ENCODE measurements at places on chromosomes 3 and 15.

DNA sequence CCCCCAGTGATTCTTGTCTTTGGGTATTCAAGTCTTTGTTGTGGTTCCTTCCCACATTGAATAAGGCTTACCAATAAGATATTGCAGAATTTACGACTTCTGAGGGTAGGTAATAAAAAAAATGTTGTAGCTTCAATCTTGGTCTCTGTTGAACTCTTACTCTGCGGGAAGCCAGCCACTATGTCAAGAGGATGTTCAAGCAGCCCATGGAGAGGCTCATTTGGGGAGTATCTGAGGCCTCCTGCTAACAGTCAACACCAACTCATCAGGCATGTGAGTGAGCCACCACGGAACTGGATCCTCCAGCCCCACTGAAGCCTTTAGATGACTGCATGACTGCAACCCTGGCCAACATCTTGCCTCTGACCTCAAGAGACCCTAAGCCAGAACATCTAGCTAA, 3.2 kb upstream of the TBC1D23 start:
- DNase-seq, result no peak

- DNase-seq, result no peak
These were observed 4.9 kb downstream of the UBR1 start for GRCh38 chr15:43100971-43101370.

DNA sequence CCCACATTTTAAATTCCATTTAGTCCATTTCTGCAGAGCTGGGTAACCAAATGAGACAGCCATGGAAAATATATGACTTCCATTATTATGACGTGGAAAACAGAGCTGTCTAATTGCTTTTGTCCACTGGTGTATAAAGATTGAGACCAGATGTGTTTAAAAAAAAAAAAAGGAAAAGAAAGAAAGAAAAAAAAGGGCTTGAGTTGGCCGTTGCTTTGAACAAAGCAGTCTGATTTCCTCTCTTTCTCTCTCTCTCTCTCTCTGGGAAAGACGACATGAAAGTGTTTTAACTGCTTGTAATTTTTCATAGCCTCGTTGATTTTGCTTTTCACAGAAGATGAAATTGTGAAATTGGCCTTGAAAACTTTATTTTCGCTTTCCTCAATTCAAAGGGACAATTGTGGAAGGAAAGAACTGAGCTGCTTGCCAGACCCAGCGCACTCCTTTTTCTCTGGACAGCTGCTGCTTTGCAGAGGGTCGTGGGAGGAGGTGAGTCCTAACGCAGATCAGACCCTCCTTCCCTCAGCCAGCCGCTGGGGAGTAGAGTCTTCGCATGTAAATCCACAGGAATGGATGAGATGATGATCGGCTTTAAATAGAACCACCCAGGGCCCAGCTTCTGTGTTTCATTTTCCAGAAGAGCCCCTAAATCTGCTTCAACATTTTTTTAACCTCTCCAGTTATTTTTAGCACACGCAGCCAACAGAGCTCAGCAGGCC, 42.8 kb upstream of the UBE2E1 start:
- DNase-seq, result no peak

GRCh38 chr3:65107174-65107573, 419.4 kb upstream of the ADAMTS9 start:
- DNase-seq, result no peak

- no peak for DNase-seq
These were observed 442.6 kb upstream of the THRB start for GRCh38 chr3:24937228-24937627.

- DNase-seq, result no peak
These were observed 26.0 kb downstream of the SLC41A3 start for GRCh38 chr3:126057936-126058335.

DNA sequence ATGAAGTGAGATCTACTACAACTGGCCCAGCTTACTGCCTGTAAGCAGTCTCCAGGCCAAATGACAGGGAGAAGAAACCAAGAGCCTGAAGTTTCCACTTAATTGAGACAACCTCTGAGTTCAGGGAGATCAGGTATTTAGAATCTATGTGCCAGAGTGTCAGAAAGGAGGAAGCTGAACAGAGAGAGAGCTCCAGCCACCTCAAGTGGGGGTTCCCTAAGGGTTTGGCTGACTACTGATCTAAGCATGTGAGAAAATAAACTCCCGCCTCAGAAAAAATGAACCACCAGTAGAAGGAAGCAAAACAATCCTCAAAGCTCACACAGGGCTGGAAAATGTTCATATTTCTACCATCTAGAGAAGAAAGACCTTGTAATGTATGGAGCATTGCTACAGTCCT, 25.0 kb downstream of the ADAM10 start:
- no peak for DNase-seq

DNA sequence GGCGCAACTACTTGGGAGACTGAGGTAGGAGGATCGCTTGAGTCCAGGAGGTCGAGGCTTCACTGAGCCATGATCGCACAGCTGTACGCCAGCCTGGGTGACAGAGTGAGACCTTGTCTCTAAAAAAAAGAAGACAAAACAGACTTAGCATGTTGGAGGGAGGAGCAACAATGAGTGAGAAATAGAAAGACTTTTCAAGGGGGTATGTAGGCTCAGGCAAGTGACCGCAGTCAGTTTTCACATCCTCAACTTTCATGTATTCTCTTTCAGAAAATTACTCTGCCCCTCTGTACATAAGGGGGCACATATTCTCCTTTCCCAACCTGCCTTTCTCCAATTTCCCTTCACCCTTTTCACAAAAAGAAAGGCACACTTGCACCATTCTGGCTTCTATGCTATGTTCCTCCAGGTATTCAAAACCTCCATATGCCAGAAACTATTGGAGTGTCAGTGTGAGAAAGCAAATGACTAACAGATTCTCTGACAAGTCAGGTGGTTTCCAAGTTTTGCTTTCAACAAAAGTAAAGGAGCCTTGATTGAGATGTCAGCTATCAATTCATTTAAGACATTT, 7.6 kb downstream of the NSUN3 start:
- no peak for DNase-seq

GRCh38 chr3:112128843-112129727, 4.0 kb downstream of the GCSAM start:
- DNase-seq, result no peak

GRCh38 chr3:8868996-8869395, 94.3 kb downstream of the RAD18 start:
- DNase-seq, result no peak

GRCh38 chr3:197465996-197466549, 89.7 kb downstream of the BDH1 start:
- no peak for DNase-seq

GRCh38 chr3:34858067-34858660, 781.2 kb upstream of the ARPP21 start:
- no peak for DNase-seq

- no peak for DNase-seq
These were observed 120.9 kb downstream of the CACNA2D3 start for GRCh38 chr3:54243056-54243931.

DNA sequence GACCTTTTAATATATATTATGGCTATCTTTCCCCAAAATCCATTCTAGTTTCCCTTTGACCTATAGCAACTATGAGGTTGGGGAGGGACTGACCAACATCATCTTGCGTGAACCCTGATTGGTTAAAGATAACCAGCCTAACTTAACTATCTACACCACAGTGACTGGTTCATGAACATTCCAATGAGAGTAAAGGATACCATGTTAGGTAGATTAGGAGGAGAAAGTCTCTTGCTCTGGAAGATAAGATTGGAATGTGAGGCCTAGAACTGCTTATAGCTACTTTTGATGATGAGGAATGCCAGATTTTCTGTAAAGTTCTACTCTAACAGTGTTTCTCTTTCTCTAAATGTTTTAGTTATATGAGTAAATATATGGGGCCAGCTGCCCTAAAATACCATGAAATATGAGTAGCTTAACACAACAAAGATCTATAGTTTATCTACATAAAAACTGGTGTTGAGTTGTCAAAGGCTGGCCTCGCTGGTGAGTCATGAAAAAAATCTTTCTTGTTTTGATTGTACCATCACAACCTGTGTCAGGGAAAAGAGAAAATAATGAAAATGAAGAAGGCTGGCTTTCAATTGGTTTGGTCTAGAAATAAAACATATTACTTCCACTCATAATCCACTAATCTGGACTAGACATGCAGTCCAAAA, 481.4 kb downstream of the NSUN3 start:
- no peak for DNase-seq

- no peak for DNase-seq
These were observed 30.5 kb upstream of the DCP1A start for GRCh38 chr3:53377794-53378193.

- DNase-seq, result peak; percentile 55
These were observed 79.4 kb downstream of the AAGAB start for GRCh38 chr15:67174864-67175573.

Data from SW 1271 (cell line).